ENCODE measurements at places on chromosomes 16 and 17.

GRCh38 chr17:8837563-8838075 is 29.9 kb downstream of the PIK3R6 start:
- DNase-seq: no peak

GRCh38 chr16:12170103-12171040 is 193.8 kb downstream of the SNX29 start:
- DNase-seq: no peak

DNA sequence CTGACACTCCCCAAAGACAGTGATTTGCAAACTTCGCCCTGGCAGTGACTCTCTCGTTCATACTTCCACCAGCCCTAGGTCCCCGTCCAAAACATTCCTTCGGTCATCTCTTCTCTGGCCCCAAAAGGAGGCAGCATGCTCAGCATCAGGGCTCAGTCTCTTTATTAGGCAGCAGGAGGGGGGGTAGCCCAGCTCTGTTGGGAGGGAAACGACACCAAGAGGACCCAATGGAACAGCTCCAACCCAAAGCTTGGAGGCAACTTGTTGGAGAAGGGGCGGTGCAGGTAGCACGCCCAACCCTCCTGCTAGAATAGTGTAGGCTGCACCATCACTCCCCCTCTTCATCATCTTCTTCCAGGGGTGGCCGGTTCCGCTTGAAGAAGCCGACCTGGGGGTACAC is 8.4 kb upstream of the FAM171A2 start:
- no peak for DNase-seq

DNA sequence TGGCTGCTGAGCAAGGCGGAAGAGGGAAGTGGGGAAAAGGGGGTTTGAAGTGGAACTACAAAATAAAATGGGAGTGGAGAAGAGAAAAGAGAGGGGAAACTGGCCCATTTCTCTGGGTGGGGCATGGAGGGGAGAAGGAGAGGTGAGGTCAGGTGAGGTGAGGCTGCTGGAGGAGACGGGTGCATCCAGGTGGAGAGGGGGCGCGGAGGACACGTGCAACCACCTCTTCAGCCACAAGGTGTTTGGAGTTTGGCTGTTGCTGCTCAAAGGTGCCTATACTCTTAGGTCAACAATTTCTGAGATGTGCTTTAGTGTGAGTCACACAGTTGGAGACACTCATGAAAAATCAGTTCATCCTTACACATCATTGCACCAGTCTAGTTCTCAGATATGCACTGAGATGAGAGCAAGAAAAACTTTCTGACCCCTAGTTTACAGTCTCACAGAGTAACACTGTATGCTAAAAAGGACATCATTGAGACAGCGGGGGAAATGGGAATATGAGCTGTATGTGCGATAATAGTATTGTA is 4.8 kb downstream of the SLC6A4 start:
- no peak for DNase-seq

DNA sequence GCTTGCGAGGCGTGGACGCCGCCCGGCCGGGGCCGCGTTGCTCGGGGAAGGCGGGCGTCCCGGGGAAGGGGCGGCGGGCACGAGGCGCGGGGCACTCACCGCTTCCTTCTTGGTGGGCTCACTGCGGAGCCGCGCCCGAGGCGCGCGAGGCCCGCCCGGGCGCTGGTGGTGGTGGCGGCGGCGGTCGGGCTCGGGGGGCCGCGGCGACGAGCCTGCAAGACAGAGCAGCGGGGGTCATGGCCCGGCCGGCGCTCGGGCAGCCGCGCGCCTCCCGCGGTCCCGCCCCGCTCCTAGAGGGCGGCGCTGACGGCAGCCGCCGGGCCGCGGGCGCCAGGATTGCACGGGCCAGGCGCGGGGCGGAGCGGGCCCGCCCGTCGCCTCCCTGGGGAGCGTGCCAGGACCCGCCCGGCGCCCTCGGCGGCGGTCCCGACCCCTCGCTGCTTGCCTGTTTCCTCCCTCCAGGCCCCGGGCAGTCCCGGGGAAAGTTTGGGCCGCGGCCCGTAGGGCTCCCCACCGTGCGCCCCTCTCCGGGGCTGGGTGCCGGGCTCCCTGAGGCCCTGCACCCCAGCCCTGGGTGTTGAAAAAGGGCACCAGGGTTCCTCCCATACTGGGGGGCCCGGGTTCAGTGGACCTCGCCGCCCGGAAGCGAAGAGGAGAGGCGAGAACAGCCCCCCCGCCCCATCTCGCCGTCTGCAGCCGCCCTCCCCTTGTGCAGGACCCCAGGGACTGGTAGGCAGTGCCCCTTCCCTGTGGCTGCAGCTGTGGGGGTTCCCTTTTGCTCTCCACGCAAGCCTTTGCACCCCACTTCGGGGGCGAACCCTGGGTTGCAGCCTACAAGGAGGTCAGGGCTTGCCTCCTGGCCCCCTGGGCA is at the start of gene C16orf74:
Gene C16orf74, minus strand, starts transcription at position 270 of the 871 bp plus-strand sequence. CDS start 15,879 bp downstream, outside the sequence.
- no peak for DNase-seq

GRCh38 chr17:37466471-37466870 is 23.2 kb upstream of the DUSP14 start:
- DNase-seq: no peak

DNA sequence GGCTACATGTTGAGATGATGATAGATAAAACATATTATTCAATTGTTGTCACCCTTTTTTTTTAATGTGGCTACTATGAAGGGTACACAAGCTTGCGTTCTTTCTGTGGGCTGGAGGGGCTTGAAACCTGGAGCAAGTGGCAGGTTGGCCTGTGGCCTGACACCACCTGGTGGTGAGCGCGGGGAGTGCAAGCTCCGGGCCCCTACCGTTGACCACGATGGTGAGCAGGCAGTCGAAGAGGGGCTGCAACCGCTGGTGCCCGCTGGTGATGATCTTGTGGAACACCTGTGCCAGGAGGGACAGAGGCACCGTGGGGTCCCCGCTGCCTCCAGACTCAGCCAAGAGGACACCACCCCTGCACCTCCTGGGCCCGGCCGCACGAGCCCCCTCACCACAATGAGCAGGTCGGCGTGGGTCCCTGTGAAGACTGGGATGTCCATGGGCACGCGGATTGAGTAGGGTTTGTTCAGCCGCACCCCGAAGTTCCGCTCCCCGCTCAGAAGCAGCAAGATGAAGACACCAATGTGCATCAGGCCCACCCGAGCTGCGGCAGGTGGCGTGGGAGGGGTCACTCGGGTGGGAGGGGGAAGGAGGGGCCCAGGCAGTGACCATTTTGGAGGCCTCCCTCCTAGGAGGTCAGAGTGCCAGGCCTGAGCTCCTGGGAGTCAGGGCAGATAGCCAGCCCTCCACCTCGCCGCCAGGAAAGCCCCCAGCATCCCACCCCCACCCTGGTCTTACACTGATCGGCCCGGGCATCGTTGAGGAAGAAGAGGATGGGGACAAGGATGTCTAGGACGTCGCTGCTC is 14.4 kb downstream of the HID1 start:
- DNase-seq: peak; percentile 53

DNA sequence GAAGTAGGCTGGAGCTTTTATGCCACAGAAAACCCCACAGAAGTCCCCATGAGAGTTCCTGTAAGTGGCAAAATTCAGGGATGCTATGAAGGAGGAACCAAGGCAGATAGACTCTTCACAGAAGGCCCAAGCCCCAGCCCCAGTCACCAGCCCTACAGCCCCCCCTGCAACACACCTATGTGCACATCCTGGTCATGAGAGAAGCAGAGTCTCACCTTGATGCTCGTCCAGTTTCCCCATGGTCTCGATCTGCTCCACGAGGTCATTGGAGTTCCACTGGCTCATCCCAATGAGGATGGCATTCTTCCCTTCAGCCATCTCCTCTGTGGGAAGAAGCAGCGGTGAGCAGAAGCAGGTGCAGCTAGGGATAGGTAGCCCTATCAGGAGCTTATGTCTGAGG is 31.2 kb downstream of the PITPNM3 start:
- no peak for DNase-seq

DNA sequence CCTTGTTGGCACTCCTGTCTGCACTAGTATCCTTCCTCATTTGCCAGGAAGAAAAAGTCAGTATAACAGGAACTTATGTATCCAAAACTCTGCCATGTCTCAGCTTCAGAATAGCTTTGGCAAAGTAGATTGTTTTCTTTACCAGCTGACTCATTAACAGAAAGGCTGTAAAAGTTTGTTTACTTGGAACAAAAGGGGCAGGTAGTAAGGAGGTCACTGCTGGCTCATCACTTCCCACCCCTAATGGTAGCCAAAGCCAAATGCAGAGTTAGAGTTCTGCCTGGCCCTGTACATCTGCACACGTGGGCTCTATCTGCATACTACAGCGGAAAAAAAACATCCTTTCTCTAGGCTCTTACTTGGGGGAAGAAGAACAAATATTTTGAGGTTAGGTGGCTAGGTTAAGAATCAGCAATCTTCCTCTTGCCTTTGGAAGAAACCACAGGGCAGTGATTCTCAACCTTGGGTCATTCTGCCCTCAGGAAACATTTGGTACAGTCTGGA is 90.9 kb upstream of the BCAR1 start:
- no peak for DNase-seq

GRCh38 chr17:6105649-6106007 is 35.4 kb downstream of the WSCD1 start:
- DNase-seq: no peak

DNA sequence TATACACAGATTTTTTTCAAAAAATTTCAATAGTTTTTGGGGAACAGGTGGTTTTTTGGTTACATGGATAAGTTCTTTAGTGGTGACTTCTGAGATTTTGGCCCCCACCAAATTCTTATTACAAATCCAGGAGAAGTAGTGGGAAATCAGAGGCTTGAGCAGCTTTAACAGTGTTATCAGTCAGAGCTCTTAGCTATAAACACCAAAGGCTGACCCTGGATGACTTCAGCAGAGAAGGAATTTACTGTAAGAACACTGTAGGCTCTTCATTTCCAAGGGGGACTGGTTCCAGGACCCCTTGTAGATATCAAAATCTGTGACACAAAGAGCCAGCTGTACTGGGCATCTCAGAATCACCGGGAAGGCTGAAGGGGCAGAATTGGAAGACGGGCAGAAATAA is 17.8 kb downstream of the MPHOSPH6 start:
- no peak for DNase-seq

DNA sequence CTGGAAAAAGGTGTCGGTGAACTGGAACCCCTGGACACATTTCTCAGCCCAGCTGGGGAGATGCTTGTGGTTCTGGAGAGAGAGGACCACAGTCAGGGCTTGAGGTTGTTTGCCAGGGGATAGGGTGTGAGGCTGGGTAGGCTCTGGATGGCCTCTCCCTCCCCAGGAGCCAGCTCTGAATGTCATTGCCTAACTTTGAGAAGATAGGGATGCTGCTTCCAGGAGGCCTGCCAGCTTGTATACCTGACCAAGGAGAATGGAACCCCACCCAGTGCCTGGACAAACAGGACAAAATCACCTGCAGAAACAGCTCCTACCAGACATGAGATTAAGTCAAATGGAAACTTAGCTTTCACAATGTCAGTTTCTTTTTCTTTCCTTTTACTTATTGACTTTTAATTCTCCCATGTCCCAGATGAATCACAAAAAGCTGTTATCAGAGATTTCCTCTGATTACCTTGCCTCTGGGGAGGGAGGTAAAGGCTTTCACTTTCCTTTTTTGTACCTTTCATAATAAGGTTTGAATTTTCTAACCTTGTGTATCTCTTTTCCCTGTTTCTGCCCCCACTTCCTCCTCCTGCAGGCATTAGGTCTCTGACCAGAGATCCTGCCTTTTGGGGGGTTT is 29.8 kb upstream of the PLLP start:
- no peak for DNase-seq

GRCh38 chr16:84673203-84673535 is 24.9 kb downstream of the KLHL36 start:
- DNase-seq: no peak

DNA sequence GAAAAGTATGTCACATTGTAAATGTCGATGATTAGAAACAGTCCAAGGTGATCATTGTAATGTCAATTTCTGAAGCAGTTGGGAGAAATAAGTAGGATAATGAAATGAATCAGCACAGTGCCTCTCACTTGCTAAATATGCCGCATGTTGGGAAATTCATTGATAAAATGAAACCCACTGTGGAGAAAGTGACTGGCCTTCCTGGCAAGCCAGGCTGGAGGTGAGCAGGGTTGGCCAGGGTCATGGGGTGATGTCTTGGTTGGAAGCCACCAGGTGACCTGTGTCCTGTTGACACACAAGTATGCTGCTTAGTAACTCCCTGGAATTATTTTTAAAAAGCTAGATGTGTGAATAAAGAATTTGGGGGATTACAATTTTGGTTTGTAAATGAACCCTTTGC is 14.9 kb upstream of the WNT9B start:
- DNase-seq: no peak

DNA sequence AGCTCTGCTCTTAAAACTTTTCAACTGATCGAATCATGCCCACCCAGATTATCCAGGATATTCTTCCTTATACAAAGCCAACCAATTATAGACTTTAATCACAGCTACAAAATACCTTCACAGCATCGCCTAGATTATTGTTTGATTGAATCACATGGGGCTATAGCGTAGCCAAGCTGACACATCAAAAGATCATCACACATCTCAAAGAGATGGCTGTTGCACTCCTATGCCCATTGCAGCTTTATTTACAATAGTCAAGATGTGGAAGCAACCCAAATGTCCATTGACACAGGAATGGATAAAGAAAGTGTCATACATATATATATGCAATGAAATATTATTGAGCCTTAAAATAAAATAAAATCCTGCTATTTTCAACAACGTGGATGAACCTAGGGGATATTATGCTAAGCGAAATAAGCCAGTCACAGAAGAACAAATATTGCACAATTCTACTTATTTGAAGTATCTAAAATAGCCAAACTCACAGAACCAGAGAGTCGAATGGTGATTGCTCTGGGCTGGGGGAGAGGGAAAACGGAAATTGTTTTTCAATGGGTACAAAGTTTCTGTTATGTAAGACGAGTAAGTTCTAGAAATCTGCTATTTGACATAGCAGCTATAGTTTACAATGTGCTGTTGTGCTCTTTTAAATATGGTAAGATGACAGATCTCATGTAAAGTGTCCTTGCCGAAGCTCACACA is 60.9 kb upstream of the ERCC4 start:
- DNase-seq: no peak

GRCh38 chr17:46788796-46789195 is 29.7 kb downstream of the WNT3 start:
- DNase-seq: no peak

DNA sequence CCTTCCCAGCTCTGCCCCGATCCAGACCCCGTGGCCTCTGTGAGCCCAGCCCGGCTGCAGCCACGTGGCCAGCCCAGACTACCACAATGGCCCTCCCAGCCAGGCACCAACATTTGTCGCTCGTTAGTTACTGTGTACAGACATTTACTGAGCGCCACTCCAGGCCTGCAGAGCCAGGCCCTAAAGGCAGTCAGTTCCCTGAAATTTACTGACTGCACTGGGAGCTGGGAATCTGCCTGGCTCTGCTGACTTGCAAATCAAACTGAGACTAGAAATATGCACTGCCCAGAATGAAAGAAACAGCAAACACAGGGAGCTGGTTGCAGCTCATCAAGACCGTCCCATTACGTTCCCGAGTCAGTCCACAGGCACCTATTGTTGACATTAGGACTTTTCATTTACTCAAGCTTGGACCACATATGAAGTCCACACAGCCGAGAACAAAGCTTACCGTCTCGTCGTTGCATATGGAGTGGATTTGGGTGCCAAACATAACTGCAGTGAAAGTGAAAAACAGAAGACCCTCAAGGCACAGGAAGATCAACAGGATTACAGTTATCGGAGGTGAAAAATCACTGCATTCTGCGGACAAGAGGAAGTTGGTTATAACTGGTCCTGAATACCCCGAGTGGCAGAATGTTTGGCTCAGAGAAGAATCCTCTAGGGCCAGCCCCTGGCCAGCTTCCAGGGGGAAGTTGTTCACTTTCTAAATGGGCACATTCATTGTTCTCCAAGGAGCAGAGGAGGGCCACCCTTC is 34.5 kb downstream of the ZDHHC7 start:
- no peak for DNase-seq

- no peak for DNase-seq
Observed at GRCh38 chr17:978103-979093, 1.2 kb downstream of the NXN start.

- DNase-seq: no peak
Observed at GRCh38 chr17:39079836-39080235, 71.6 kb downstream of the PLXDC1 start.

Data from muscle of arm (tissue), 14 donors.